ENCODE measurements at places on chromosomes 13 and 19.

DNA sequence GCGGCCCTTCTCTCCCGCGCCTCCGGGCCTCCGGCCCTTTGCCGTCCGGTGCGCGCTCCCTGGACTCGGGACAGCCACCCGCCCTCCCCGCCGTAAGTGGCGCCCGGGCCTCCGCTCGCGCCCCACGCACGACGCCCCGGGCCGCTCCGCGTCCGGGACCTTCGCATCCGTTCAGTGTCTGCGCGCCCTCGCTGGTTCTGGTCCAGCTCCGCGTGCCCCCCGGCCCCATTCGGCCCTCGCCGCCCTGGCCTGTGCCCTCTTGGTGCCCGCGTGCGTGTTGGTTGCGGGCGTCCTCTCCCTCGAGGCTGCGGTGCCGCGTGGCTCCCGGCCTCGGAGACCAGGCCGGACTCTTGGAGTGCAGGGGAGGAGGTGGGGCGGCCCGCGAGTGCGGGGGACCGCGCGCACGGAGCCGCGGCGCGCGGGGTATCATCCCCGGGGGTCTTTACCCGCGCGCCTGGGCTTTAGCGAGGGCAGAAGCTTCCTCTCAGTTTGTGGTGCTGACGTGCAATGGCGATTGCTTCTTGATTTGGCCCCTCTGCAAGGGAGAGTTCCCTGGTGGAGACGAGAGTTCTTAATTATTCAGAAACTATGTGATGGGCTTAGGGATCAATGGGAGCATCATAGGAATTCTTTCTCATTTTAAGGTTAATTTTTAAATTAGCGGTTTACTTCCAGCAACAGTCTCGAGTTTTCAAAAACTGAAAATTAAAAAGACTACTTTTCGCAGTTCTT lies 757 bp downstream of the WASF3 start:
- peak; percentile 19 for DNase-seq

GRCh38 chr13:51843529-51843928 lies 1.4 kb downstream of the TMEM272 start:
- DNase-seq = no peak

GRCh38 chr19:31913103-31913661 lies 432.2 kb upstream of the ZNF507 start:
- DNase-seq = no peak

DNA sequence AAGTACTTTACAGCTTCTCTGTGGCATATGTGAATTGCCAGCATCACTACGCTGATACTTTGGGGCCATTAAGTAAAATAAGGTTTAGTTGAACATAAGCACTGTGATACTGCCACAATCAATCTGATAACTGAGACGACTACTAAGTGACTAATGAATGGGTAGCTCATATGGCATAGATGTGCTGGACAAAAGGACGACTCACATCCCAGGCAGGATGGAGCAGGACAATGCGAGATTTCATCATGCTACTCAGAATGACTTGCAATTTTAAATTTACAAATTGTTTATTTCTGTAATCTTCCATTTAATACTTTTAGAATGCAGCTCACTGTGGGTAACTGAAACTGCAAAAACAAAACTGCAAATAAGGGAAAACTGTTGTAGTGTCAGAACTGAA lies 13.6 kb downstream of the CCDC122 start:
- DNase-seq = no peak

DNA sequence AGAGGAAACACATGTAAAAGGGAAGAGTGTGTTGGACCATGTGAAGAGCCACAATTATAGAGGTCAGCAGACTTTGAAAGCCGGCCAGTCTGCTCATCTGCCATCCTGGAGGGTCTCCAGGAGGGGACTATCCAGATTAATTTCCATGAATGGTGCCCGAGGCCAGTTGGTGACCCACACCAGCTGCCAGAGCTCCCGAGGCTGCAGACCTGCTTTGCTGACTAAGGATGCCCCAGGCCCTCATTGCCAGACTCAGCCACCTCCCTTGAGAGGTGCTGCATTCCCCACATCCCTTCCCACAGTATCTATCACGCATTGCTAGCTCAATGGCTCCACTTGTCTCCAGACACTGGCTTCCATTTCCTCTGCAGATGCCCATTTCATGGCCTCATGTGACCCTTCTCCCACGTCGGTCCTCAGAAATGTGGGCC lies 110.3 kb downstream of the NALCN start:
- DNase-seq = no peak

DNA sequence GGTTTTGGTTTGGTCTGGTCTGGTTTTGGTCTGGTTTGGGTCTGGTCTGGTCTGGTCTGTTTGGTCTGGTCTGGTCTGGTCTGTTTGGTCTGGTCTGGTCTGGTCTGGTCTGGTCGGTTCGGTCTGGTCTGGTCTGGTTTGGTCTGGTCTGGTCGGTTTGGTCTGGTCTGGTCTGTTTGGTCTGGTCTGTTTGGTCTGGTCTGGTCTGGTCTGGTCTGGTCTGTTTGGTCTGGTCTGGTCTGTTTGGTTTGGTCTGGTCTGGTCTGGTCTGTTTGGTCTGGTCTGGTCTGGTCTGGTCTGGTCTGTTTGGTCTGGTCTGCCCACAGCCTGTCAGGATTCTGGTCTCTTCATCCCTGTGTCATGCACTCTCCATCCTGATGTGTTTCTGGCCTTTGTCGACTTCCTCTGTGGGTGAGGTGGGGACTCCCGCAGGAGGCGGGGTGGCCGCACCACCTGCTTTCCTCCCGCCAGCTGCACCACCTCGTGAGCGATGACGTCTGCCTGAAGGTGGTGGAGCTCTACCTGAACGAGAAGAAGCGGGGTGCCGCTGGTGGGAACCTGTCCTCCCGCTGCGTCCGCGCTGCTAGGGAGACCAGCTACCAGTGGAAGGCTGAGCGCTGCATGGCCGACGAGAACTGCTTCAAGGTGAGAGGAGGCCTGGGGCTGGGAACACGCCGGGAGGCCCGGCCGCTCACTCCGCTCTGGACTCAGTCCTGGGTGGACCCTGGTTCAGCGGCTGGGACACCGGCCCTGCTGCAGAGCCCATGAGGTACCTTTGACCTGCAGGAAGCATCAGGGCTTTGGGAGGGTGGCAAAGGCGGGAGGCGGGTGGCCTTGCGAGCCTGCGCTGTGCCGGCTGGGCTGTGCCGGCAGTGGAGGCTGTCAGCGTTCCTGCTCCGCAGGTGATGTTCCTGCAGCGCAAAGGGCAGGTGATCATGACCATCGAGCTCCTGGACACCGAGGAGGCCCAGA lies 12.9 kb upstream of the F2RL3 start:
- DNase-seq = no peak

GRCh38 chr19:35622750-35623149 lies 6.1 kb upstream of the RBM42 start:
- no peak for DNase-seq
